ENCODE measurements at places on chromosomes 13 and 19.
A peak's percentile ranks its signal among the peaks of the same experiment; 100 is the strongest.

- no peak for DNase-seq
Measured at GRCh38 chr19:52086481-52086880, 9.1 kb downstream of the ZNF841 start.

DNA sequence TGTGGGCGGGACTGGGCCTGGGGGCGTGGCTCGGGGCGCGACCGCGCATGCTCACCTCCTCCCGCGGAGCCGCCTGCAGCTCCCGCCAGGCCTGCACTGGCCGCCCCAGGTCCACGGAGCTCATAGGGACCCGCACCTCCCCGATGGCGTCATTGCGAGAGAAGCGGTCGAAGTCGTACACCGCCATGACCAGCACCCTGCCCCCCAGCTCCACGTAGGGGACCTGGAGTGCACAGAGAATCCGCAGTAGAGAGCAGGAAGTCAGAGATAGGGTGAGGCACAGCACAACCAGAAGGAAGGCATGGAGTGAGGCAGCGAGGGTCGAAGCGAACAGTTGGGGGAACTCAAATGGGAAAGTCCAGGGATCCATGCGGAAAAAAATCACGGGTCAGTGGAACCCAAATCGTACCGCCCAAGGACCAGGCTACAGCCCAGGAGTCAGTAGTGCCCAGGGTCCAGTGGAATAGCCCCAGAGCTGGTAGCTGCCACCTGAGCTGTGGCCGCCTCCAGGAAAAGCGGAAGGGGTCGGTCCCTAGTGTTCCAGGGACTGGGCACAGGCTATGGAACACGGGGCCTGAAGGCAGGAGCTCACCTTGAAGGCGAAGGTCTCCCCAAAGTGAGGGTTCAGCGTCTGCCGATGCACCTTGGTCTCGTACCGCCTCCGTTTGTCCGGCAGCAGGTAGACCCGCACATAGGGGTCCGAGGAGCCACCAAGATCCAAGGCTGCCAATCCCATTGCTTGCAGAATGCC lies 4.8 kb downstream of the SYT5 start:
- DNase-seq = no peak

DNA sequence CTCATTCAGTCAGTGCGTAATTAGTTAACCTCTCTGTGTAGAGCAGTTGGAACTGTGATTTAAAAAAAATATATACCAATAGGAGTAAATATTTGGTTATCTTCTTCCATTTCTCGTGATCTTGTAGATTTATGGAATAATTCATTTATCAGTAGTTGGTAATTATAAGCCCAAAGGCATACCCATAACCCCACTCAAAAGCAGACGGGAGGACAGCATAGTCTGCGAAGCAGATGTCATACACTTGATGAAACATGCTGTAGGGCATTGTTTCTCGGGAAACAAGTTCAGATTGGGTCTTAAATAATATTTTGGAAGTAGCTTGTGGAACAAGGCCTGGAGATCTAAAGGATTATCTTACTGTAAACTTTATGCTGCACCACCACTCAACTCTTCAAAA lies 119.7 kb downstream of the FRY start:
- no peak for DNase-seq

GRCh38 chr13:27339299-27339698 lies 68.7 kb downstream of the RASL11A start:
- DNase-seq = peak; percentile 47

DNA sequence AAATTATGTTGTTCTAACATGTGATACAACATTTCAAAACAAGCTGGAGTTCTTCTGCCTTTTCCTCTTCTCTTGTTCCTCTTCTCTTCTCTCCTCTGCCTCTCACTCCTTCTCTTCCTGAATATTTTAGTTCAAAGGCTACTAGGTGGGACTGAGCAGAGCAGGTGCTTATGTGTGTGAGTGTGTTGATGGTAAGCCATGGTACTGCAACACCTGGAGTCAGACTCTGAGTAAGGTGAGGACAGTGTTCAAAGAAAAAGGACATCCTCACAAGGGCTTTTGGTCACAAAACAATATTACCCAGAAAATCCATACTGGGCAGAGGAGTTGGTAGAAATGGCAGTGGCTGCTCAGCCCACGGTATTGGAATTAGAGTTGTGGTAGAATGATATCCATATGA lies 1188.7 kb downstream of the SLITRK1 start:
- no peak for DNase-seq

DNA sequence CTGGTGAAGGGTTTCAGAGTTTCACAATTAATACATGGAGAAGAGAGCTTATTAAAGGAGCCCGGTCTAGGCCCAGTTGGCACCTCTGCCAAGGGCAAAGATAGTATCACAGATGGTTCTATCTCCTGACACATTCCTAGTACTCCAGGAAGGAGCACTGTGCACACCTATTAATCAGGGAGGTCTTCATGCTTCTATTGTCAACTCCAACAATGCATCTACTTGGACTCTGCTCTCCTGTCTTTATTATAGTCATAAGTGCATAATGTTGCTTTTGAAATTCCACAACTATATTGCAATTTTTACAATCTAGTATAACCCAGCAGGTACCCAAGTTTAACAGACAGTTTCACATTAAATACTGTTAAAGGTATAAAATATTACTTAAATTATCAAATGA lies 174.5 kb upstream of the TSC22D1 start:
- DNase-seq = no peak

DNA sequence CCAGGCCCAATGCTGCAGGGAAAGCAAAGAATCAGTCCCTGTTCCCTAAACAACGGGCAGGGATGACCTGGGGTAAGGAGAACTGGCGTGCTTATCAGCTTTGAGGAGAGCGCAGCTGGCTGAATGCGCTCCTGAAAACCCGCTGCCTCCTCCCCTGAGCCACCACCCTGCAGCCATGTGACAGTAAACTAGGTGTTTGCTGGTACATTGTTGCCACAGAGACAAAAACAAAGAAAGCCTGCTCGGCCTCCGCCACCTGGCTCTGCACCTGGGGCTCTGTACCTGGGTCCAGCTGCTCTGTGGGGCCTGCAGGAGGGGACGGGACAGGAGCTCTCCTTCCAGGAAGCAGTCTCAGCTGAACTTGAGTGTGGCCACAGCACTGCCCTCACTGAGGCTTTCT lies 21.8 kb downstream of the MCF2L start:
- DNase-seq = no peak

- peak; percentile 73 for DNase-seq
Measured at GRCh38 chr19:35710784-35711723, 6.7 kb downstream of the ZBTB32 start.

DNA sequence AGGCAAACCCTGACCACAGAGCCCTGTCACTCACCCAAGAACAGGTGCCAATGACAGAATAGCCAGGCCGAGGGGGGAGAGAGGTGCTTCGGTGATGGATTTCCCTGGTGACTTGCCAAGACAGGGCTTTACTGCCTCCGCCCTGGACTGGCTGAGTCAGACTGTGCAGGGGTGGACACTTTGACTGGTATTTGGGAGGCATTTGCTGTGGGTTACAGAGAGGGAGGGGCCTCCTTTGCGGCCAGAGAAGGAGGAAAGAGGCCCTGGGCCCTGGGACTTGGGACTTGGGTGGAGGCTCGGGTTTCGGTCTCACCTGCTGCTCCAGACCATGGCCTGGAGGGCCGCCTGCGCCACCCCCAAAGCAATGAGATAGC lies 4.6 kb upstream of the EPS8L1 start:
- no peak for DNase-seq

GRCh38 chr13:82439159-82439904 lies 1442.9 kb downstream of the SLITRK1 start:
- no peak for DNase-seq

- no peak for DNase-seq
Measured at GRCh38 chr13:22121146-22121739, 450.4 kb downstream of the FGF9 start.

GRCh38 chr19:8459095-8459494 lies 14.3 kb downstream of the HNRNPM start:
- no peak for DNase-seq

DNA sequence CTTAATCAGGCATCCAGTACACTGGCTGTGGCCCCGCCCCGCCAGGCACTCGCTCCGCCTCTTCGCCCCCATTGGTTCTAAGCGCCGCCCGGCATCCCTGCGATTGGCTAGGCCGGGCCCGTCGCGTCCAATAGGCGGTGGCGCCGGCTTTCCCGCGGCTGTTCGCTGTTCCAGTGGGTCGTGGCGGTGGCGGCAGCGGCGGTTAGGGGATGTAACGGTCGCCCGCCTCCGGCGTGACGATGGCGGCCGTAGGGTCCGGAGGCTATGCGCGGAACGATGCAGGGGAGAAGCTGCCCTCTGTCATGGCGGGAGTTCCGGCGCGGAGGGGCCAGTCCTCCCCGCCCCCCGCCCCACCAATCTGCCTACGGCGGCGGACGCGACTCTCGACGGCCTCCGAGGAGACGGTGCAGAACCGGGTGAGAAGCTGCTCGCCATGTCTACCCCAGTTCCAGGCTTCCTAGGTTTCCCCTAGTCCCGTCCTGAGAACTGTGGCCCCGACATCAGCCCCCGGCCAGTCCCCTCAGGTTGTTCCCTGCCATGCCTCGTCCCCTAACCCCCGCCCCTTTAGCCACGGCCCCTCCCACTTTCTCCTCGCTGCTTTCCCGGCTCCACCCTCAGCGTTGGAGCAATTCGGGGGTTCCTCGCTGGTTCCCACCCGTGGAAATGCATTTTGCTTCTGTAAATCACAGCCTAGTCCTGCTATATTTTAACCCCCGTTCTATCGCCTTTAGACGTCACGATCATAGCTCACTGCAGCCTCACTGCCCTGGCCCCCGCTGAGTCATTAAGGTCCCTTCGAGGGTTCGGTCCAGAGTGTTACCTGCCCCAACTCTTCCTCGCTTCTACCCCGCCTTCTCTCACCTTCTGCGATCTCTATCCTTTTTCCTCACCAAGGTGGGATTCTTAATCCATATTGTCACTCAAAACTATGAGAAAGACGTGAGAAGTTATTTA lies at the start of gene WDR62:
WDR62 (plus strand) TSS at position 165 of the 954 bp plus-strand sequence; CDS start at position 240, 75 bp downstream.
- peak; percentile 97 for DNase-seq

DNA sequence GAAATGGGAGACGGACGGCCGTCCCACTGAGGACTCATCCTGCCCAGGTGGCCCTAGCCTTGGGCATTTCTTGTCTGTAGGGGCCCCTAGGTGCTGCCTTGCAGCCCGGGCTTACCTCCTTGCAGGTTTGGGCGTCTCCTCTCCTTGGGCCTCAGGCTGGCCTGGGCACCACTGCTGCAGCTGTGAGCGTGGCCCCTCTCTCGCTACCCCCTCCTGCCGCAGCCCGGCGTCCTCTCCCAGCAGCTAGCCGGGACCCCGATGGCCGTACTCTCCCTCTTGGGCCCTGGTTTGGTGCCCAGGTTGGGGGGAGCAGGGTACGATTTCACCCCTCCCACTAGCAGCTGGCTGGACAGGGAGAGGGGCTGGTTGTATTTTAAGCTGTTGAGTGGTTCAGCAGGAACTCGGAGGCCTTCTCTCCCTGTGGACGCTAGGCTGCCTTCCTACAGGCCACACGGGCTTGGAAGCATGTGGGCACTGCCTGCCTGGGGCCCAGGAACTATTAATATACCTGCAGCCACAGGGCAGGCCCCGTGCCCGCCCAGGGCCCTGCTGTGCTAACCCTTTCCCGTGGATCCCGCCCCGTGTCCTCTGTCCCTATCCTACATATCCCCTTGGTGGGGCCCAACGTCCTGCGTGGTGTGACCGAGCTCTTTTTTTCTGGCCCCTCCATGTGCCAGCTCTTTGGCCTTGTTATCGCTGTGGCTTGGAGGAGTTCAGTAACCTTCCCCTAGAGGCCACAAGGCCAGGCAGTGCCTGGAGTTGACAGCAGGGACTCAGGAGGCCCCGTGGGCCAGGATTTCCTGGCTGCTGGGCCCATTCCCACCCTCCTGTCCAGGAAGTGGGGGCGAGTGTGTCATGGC lies 11.7 kb downstream of the NDUFB7 start:
- no peak for DNase-seq

DNA sequence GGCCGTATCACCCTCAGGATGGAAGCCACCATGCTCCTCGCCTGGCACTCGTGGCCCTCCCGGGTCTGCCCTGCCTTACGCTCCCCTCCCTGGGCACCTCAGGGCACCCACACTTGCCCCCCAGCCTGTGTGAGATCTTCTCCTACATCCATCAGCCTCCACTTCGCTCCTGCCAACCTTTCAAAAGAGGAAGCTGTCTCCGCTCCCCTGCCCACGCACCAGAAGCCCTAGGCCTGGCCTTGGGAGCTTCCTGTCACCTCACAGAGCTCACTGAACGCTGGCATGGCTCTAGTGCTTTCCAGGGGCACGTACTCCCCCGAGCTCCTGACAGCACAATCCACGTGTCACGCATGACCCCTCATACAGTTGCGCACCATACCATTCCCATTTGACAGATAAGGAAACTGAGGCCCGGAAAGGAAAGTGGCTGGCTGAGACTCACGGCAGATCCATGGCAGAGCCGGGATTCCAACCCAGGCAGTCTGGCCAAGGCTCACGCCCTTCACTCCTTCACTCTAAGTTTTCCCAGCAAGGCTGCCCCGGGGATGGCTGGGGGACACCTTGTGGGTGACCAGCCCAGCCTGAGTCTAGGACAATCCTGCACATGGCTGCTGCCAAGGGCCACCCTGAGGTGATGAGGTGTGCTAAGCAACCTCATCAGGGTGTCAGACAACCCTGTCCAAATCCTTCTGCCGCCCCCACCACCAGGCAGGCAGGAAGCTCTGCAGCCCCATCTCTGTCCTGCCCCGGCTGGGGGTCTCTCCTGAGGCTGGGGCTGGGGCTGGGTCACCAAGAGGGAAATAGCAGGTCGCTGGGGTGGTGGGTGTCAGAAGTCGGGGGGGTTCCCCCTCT lies 19.3 kb downstream of the PPP1R12C start:
- DNase-seq = no peak

- DNase-seq = no peak
Measured at GRCh38 chr13:28503182-28503967, 8.4 kb upstream of the FLT1 start.

- no peak for DNase-seq
Measured at GRCh38 chr19:1780272-1780958, 27.1 kb downstream of the ONECUT3 start.

- peak; percentile 60 for DNase-seq
Measured at GRCh38 chr19:9847087-9847671, 12.1 kb downstream of the PIN1 start.

DNA sequence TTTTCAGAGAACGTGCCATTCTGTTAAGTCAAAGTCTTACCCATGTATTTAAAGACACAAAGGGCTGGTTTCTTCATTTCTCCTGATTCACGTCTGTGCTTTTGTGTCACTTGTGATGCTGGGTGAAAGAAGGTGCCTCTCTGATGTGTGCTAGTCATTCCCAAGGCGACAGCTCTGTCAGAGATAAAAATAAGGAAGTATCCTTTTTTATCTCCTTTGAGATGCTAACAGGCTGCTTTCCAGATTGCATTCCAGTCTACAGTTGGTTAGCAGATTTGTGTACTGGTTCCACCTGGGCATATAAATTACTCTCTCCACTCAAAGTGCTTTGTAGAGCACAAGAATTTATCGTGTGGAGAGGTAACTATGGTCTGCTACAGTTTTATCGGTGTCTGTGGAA lies 33.5 kb upstream of the DCT start:
- no peak for DNase-seq

DNA sequence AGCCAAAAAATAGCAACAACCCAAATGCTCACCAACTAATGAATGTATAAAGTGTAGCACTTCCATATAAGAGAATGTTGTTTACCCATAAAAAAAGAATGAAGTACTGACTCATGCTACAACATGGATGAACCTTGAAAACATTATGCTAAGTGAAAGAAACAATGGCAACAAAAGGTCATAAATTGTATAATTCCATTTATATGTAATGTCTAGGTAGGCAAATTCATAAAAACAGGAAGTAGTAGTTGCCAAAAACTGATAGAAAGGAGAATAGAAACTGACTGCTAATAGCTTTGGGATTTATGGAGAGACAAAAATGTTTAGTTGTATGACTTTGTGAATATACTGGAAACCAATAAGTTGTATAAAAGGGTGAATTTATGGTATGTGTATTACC lies 21.6 kb downstream of the MYCBP2 start:
- DNase-seq = no peak

- DNase-seq = no peak
Measured at GRCh38 chr13:87906411-87906810, 235.2 kb downstream of the SLITRK5 start.

- no peak for DNase-seq
Measured at GRCh38 chr13:86085890-86086289, 286.7 kb upstream of the SLITRK6 start.

Measured in activated CD4-positive, alpha-beta T cell treated with anti-CD3 and anti-CD28 coated beads, Interleukin-2, amount 50 U/mL, for 48 hours (primary cell).